ENCODE measurements at places on chromosomes 4 and X.

DNA sequence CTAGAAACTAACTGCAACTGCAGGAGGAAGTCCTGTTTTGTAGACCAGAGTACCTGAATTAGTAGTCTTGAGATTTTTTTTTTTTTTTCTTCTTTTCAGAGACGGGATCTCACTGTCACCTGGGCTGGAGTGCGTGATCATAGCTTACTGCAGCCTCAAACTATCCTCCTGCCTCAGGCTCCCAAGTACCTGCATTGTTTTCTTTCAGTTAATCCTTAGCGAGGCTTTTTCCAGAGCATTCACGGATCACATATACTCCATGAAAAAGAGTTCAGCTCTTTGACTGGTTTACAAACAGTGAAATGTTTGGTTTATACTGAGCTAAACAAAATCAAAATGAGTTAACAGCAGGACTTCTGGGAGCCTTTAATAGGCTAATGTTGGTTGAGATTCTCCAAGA is 45.8 kb downstream of the KLHL15 start:
- no peak for DNase-seq

GRCh38 chrX:40278340-40279090 is 180.8 kb upstream of the BCOR start:
- DNase-seq, result no peak

DNA sequence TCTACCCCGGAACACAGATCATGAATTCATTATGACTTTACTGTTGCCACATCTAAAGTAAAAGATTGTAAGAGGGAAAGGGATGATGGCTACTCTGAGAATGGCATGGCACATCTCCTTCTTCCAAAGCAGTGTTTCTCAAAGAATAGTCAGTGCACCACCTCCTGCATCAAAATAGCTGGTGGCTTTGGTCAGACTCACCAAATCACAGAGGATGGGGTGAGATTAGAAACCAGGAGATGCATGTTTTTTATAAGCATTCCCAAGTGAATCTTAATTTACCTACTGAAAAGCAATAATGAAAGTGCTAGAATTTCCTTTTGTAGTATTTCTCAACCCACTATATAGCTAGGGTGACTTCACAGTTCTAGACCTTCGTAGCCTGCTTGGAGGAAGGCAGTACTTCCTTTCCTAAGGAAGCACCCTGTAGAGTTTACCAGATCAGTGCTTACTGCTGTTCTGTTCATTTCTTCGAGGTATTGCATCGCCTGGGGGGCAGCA is 340.8 kb upstream of the KLF3 start:
- no peak for DNase-seq

- DNase-seq, result no peak
These were observed 1753.7 kb upstream of the AGA start for GRCh38 chr4:179195887-179196286.

DNA sequence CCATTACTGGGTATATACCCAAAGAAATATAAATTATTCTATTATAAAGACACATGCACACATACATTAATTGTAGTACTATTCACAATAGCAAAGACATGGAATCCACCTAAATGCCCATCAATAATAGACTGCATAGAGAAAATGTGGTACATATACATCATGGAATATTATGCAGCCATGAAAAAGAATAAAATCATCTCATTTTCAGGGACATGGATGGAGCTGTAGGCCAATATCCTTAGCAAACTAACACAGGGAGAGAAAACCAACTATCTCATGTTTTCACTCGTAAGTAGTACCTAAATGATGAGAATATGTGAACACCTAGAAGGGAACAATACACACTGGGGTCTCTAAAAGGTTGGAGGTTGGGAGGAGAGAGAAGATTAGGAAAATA is 86.0 kb upstream of the GALNTL6 start:
- DNase-seq, result no peak

DNA sequence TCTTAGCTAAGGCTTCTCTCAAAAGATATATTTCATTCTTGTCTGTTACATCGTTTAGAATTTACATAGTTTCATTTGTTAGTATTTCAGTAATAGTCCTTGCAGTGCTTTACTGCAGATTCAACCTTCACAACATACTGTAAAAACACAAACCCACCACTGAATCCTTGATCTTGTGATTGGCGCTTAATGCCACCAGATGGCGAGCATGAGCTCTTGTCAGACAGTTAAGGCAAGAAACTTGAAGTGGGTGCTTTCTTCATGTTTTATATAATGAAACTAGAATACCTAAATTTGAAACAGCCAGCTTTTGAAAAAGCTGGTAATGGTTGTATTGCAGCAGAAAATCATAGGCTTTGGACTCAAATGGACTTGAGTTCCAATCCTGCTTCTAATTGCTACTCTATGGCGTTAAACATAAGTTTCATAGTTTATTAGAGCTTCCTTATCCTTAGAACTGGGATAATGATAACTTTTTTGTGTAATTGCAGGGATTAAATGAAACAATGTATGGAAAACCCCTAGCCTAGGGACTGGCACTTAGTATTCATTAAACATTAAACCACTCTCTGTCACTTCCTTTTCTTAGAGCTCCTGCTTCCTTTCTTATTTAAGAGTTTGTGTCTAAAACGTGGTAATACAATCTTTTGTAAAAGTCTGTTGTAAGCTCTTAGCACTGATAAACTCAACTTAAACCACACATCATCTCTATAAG is 95.1 kb downstream of the USP9X start:
- DNase-seq, result peak; percentile 13

DNA sequence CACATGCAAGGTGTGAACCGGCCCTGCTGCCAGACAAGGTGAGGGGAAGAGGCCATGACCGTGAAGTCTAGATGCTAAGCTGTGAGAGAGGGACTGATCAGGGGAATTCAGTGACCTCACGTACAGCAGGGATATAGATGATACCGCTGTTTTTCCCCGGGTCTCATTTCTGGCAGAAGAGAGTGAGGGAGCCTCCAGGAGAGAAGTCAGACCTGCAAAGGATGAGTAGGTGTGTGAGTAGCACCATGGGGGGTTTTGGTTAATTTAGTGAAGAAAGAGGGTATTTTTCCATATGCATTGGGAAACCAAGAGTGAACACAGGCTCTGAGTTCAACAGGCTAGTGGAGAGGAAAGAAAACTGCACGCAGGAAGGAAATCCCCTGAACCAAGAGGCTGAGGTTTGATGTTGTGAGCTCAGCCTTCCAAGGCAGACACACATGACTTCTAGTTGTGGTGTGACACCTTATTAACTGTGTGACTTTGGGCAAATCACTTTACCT is 127.6 kb upstream of the GATB start:
- DNase-seq, result no peak

DNA sequence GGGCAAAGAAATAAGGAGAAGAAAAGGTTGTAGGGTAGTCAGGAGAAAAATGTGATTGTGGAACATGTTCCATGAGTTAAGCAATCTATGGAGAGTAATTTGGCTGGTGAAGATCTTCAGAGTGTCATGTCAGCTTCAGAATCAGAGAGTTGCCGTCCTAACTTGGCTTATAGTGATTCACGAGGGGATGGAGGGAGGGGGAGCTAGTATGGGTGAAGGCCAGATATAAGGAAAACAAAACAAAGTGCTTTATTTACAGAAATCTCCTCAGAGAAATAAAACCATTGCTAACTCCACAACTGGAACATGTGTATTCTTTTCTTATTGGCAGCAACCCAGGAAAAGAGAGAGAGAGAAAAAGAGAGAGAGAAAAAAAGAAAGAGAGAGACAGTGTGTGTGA is 256.5 kb upstream of the NRK start:
- no peak for DNase-seq

DNA sequence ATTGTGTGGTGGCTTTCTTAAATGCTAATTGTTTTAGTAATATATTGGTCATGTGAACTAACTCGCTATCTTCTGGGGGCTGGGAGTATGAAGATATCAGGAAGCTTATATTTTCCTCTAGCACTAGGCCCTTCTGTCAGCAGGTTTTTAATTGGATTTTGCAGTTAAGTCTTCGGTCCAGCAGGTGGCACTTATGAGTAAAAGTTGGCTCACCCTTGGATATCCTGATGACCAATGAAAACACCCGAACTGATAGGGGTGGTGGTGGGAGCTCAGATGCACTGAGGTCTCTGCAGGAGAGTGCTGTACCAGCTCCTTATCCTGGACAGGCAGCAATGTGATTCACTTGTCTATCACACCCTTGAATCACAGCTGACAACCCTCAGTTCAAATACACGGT is 1365.8 kb upstream of the DIAPH2 start:
- no peak for DNase-seq

GRCh38 chr4:823761-824460 is 2.0 kb downstream of the CPLX1 start:
- no peak for DNase-seq

DNA sequence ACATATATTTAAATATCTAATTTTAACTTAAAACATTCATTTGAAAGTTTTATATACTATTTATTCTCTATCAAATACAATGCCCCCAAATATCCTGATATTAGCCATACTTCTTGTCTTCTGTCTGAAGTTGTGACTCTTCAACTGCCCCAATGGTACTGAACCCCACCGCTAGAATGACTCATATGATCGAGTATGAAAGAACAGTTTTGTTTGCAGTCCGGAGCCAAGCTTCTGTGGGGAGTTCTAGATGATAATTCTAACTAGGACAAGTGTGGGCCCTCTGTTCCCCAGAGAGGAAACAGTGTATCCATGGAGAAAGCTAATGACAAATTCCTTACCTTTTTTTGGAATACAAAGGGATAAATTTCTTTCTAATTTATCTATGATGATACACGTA is 24.7 kb upstream of the CT47A1 start:
- DNase-seq, result no peak

DNA sequence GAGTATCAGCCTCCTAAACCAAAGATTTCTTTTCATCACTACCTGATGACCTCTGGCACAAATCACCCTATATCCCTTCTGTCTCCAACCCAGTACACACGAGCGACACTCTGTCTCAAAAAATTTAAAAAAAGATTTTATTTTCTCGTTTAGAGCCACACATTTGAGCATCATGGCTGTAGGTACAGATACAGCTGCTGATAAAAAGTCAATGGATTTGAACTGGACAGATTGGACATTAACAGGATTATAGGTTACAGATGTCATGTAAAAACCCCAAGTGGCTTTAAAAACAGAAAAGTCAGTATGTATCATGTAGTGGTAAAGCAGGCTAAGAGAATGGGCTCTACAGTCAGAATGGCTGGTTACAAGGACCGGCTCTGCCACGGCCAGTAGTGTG is 171.1 kb downstream of the SCFD2 start:
- no peak for DNase-seq

DNA sequence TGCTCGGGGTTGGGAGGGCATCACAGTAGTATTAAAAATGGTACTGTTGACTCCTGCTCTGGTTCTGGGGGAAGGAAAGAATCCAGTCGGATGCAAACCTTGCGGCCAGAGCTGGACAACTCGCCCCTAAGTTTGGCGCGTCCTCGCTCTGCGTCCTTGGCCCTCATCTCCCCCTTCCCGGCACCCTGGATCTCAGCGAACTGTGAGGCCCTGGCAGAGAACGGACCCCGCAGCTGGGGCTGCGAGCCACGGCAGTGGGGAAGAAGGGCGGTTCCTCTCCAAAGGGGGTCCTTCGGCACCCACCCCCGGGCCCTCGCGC is 14.0 kb downstream of the ARHGEF6 start:
- DNase-seq, result no peak
